ENCODE measurements at places on chromosomes 2 and 18. TPM values are rescaled to one million over a fixed set of nuclear protein-coding genes. Genes with fewer than 3 reads are reported as not detected.
A peak's percentile ranks its signal among the peaks of the same experiment; 100 is the strongest.

The IL1RL2 gene
- 0.23 TPM for total RNA-seq

The TMEM17 gene
- total RNA-seq: not detected

GRCh38 chr2:9032121-9032520 lies 28.6 kb upstream of the MBOAT2 start:
- H3K27me3 ChIP-seq: peaks cover 7% of the 10 kb centered on the region
- DNase-seq: no peak
- H3K4me3 ChIP-seq: no peak overlapping the region
- no peaks in the 10 kb centered on the region for H3K4me1 ChIP-seq
- H3K27ac ChIP-seq: no peak overlapping the region

The UGT1A4 gene
- not detected for total RNA-seq

GRCh38 chr18:6607343-6607742 lies 122.2 kb upstream of the ARHGAP28 start:
- H3K27me3 ChIP-seq: no peaks in the 10 kb centered on the region
- no peak overlapping the region for H3K27ac ChIP-seq
- no peak for DNase-seq
- H3K4me1 ChIP-seq: no peaks in the 10 kb centered on the region
- no peak overlapping the region for H3K4me3 ChIP-seq

The SKOR2 gene
- not detected for total RNA-seq

DNA sequence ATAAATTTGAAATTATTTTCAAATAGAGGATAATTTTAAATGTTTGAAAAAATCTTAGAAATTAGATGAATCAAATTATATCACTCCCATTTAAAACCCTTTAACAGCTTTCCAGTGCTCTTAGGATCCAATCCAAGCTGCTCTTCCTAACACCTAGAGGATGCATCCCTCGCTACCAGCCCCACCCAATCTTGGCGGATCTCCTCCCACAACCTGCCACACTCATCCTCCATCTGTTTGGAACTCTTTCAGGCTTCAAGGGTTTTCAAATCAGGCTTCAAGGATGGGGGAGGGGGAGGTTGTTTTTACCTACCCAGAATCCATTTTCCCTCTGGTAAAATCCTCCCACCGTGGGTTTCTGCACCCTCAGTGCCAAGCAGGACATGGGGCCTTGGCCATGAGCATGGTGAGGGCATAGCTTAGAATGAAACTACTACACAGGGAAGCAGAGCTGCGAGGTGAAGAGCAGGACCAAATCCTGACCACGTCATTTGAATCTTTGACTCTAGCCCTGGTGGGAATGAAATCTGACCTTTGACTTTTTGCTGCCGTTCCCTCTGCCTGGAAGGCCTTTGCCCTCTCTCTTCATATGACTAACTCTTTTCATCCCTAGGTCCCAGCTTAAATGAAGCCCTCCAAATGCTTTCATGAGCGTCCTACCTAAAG lies 113.0 kb upstream of the MAPRE2 start:
- no peaks in the 10 kb centered on the region for H3K4me1 ChIP-seq
- no peaks in the 10 kb centered on the region for H3K27me3 ChIP-seq

- DNase-seq: no peak
- H3K36me3 ChIP-seq: no peaks in the 10 kb centered on the region
These were observed 48.2 kb downstream of the FBXO48 start for GRCh38 chr2:68418855-68419254.

DNA sequence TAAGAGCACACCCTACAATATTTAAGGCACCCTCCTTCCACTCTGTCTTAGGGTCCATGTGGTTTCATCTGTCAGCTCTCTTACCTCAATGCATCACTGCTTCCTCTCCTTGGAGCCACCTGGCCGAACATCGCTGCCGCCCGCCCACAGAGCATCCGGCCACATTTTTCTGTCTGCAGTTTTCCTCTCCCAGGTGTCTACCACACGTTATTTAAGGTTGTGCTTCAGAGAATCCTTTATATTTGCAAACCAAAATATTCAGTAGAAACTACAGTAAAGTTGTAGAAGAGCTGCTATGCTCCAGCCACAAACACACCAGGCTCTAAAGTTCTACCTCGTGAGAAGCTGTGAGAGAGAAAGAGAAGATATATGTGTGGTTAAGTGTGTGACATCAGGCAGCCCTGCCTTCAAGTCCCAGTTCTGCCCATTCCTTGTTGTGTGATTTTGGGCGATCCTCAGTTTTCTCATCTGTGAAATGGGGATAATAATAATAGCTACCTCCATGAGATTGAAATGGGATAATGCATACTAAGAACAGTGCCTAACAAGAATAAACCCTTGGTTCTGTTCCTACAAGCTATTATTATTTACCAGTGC lies 4.9 kb upstream of the STK17B start:
- no peaks in the 10 kb centered on the region for H3K27me3 ChIP-seq
- peak overlapping the region; percentile 31 for H3K4me3 ChIP-seq

DNA sequence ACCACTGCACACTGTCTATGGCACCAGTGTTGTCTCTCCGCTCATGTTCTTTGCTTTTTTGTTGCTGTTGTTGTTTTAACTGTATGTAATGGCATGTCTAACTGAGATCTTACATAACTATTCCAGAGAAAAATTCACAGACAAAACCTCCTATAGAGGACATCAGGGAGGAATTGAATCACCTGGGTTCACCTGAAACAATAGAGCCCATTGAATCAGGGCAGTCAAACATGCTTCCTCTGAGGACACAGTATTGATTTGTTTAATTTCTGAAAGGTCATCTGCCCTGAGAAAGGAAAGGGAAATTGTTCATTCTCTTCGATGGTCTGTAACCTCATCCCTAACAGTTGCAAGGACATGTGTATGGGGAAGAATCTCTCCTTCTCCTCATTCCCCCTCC lies 237.5 kb downstream of the SRBD1 start:
- no peak for DNase-seq
- no peaks in the 10 kb centered on the region for H3K4me1 ChIP-seq

GRCh38 chr2:150542692-150543091 lies 55.2 kb upstream of the RND3 start:
- DNase-seq: no peak
- H3K4me3 ChIP-seq: no peak overlapping the region
- no peak overlapping the region for H3K27ac ChIP-seq
- H3K36me3 ChIP-seq: no peaks in the 10 kb centered on the region

All from CD4-positive, alpha-beta memory T cell (primary cell).